ENCODE measurements at places on chromosomes 11 and 22.

GRCh38 chr22:22404598-22405284, 103.8 kb downstream of the ZNF280B start:
- DNase-seq = no peak

DNA sequence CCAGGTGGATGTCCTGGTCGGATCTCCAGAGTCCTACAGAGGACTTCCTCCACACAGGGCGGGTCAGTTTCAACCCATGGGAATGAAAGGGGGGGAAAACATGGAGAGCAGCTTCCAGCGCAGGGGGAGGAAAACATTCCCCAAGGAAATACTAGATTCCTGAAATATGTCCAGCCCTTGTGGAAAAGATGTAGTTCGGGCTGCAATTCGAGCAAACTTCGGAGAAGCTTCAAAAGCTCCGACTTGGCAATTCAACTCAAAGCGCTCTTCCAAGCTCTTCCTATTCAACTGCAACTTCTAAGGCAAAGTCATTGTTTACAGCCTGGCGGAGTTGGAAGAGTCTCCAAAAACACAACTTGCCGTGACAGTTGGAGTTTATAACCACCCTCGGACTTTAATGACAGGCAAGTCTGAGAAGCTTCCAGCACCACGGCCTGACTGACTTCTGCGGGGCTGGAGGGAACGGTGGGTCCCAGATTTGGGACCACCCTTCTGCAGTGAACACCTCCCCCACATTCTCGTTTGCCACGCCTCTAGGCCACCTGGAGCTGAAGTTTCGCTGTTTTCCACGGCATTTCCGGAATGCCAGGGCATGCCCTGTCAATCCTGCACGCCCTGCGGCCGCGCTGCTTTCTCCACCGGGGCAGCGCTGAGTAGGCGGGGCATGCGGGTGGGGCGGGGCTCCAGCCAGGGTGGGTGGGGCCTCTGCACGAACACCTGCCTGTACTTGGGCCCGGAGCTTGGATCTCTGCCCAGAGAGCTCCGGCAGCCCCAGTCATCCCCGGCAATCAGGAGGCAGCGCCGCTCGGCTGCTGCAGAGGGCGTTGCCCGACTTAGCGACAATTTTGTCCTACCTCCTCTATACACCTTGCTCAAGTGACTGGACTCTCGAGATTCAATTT, 49.0 kb upstream of the BIRC3 start:
- DNase-seq = peak; percentile 51

- DNase-seq = no peak
Observed at GRCh38 chr11:61577383-61578118, 3.3 kb downstream of the SYT7 start.

GRCh38 chr22:21762712-21763581, 27.4 kb upstream of the YPEL1 start:
- DNase-seq = peak; percentile 51

DNA sequence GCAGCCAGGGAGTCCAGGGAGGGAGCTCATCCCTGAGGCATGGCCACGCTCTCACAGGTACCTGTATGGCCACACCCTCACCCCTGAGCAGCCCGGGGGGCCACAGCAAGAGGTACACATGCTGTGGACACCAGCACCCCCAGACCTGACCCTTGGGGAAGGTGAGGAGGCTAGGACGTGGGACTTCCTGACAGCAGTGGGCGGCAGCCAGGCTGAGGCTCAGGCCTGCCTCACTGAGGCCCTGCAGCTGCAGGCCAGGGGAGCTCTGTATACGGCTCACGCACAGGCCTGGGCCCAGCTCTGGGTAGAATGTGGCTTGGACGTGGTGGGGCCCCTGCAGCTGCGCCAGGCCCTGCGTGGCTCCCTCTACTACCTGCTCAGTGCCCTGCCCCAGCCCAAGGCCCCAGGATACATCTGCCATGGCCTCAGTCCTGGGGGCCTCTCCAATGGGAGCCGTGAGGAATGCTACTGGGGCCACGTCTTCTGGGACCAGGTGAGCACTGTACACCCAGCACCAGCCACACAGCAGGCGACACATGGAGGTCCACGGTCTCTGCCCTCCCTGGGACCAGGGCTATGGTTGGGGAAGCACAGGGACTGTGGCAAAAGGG, 1.8 kb downstream of the PGGHG start:
- no peak for DNase-seq

- DNase-seq = no peak
Observed at GRCh38 chr22:37334461-37334858, 52.2 kb downstream of the CYTH4 start.

Data from stimulated activated CD8-positive, alpha-beta memory T cell treated with anti-CD3 and anti-CD28 coated beads, Interleukin-4, amount 100 ng/mL, for 4 hours (primary cell).